ENCODE measurements at places on chromosomes 1 and 21. TPM values are rescaled to one million over a fixed set of nuclear protein-coding genes. Genes with fewer than 3 reads are reported as not detected.

- no peak for DNase-seq
Observed at GRCh38 chr1:53583868-53584776, 124.9 kb downstream of the DMRTB1 start.

DNA sequence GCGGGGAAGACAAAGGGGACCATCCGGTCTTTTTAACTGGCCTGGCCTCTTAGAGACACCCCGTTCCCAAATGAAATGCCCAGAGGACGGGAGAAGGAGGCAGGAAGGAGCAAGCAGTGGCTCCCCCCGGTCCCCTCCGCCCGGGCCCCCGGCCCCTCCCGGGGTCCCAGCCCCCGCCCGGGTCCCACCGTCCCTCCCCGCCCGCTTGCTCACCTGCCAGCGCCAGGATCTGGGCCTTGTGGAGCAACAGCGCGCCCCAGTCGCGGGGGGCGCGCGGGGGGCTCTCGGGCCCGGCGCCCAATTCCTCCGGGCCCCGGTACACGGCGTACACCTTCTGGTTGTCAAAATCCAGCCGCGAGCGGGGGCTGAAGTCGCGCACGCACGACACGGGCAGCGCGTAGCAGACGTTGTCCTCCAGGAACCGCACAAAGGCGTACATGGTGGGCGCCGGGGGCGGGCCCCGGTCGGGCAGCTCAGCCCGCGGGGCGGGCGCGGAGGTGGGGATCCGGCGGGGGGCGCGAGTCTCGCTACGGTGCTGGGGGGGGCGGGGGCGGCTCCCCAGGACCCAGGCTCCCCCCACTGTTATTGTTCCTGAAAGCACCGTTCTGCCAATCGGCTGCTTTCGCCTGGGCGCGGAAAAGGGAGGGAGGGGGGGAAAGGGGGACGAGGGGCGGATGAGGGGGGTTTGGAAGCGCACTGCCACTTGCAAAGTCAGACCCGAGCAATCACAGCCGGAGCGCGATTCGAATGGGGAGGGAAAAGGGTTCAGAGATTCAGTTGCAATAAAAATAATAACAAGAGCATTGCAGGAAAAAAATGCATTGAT lies at the start of gene BEND5:
Gene BEND5 (minus strand): TSS at position 499 of the 826 bp plus-strand sequence. CDS start 60 bp downstream, at position 439.
- DNase-seq = no peak

GRCh38 chr1:115181231-115181630 lies 91.9 kb upstream of the TSPAN2 start:
- no peak for DNase-seq

GRCh38 chr21:23215261-23215660 lies 2217.1 kb downstream of the NCAM2 start:
- no peak for DNase-seq

GRCh38 chr1:156689953-156690674 lies 12.9 kb upstream of the NES start:
- no peak for DNase-seq

DNA sequence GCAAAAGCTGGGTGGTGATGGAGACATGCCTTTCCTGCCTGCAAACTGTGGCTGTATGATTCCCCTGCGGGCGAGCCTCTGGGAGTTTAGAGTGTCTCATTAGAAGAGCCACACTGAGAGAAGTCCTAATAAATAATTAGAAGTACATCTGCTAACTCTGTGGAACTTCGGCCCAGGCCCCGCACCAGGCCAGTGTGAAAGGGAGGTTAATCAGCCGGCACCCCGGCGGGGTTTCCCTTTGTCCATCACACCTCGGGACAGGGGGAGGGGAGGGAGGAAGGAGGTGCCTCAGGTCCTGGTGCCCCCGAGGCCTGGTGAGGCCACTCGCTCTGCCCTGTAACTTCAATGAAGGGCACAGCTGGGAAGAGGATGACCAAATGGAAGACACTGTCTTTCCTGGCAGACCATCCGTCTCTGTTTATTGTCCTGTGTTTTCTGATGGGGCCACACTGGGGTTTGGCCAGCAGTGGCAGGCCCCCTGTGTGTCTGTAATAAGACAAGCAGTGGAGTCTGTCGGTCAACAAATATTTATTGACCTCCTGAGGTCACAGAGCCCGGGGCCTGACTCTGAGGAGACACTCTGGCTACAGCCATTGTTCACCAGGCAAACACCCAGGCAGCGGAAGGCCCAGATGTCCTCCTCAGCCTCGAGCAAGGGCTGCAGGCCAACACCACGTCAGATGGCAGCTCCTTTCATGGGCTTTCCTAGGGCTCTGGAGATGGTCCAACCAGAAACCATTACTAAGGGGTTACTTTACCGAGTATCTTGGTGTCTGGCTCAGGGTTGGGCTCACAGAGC lies 267.5 kb upstream of the RAB4A start:
- no peak for DNase-seq

DNA sequence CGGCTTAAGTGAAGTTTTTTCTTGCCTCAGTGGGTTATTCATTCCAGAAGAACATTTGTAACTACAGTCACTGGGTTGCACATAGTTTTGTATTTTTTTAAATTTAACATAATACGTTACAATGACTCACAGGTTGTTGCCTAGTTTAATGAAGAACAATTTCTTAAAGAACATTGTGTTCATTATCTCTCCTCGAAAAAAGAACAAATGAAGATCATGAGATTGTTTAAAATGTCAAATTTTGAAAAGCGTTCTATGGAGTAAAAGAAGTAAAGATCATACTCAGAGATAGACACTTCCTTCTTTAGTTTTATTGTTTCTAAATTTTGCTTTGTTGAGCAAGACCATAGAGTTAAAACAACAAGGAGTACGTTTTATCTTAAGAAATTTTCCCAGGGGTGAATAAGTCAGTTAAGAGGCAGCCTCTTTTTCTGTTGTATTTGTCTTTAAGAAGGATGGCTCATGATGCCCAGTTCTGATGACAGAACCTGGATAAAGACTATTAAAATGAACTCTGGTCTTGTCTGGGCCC lies 10.5 kb upstream of the SLAMF1 start:
- no peak for DNase-seq

GRCh38 chr1:198880397-198880796 lies 241.6 kb downstream of the PTPRC start:
- no peak for DNase-seq

DNA sequence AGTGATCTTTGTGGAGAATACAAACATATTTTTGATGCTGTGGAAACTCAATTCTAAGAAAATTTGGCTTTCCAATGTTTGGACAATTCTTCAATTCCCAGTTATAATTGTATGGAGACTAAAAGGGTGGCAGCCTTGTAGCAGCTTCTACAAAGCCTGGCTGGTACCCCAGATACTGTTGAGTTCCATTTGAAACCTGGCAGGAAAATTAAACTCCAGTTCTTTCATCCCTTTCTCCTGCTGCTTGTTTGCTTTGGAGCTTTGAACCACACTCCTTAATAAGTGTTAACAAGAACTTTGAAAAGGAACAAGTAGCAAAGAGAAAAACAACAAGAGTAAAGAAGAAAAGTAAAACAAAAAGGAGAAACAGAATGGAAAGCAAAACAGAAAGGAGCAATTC lies 172.6 kb upstream of the ADAMTS5 start:
- DNase-seq = no peak

GRCh38 chr1:24769656-24770651 lies 24.7 kb downstream of the CLIC4 start:
- DNase-seq = no peak

GRCh38 chr1:7613106-7613850 lies 157.8 kb upstream of the VAMP3 start:
- no peak for DNase-seq

DNA sequence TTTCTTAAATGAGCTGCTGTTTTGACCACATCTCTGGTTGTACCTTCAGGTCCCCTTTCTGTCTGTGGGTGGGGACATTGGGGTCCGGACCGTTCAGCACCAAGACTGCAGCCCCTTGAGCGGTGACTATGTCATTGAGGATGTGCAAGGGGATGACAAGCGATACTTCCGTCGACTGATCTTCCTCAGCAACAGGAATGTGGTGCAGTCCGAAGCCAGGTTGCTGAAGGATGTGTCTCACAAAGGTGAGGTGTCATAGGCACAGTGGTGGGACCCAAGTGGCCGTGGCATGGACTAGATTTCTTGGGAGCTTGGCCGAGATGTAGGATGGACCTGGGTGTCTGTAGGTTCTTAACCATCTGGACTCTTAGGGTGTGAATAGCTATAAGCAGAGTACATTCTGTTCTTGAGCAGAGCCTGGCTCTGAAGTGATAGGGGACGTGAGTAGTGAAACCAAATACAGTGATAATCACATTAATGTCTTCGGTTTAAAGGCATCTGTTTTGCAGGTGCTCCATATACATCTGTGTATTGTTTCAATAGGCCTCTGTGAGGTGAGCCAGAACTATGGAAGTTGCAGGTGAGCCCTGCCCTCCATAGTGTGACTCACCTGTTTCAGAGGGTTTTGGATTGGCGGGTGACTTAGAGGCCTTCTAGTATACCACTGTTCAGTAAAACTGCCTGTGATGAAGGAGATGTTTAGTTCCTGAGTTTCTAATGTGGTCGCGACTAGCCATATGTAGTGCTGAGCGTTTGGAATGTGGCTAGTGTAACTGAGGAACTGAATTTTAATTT lies 6.4 kb downstream of the METTL13 start:
- no peak for DNase-seq

- no peak for DNase-seq
Observed at GRCh38 chr1:29747196-29747595, 510.9 kb downstream of the PTPRU start.

GRCh38 chr1:231091831-231092301 lies 51.8 kb upstream of the FAM89A start:
- DNase-seq = no peak

GRCh38 chr1:43432907-43433306 lies 20.8 kb downstream of the HYI start:
- no peak for DNase-seq

DNA sequence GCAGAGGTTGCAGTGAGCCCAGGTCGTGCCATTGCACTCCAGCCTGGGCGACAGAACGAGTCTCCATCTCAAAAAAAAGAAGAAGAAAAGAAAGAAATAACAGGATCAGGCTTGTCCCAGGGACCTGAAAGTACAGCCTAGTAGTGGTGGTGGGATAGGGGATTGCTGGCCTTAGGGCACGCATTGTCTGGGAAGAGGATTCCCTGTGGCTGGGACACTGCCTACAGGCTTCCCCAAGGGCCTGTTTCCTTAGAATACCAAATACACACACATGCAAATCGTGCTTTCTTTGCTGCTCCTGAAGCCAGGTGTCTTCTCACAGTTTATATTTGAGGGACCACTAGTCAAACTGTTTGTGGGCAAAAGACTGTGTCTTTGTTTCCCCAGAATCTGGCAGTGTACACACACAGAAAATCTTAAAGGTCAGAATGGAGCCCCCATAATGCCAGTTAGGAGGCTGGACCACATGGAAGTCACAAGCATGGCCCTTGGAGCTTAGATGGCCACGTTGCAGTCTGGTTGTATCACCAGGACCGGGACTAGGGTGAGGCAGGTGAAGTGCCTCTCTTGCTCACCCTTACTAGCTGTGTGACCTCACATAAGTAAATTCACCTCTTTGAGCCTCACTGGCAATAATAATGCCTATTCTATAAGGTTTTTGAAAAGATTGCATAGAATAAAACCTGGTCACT lies 12.7 kb upstream of the ASAP3 start:
- no peak for DNase-seq

ANGPTL7 gene
- total RNA-seq = not detected

MYOG gene
- not detected for total RNA-seq

TMEM52 gene
- 1.1 TPM for total RNA-seq

ATP5PO gene
- 354 TPM for total RNA-seq

SHE gene
- total RNA-seq = 0.19 TPM

SH3BGR gene
- 7.2 TPM for total RNA-seq

PPP1R15B gene
- 42.3 TPM for total RNA-seq

Measured in esophagus squamous epithelium (tissue), 5 donors.